ENCODE measurements at places on chromosomes 3 and 15. TPM values are rescaled to one million over a fixed set of nuclear protein-coding genes. Genes with fewer than 3 reads are reported as not detected.

DNA sequence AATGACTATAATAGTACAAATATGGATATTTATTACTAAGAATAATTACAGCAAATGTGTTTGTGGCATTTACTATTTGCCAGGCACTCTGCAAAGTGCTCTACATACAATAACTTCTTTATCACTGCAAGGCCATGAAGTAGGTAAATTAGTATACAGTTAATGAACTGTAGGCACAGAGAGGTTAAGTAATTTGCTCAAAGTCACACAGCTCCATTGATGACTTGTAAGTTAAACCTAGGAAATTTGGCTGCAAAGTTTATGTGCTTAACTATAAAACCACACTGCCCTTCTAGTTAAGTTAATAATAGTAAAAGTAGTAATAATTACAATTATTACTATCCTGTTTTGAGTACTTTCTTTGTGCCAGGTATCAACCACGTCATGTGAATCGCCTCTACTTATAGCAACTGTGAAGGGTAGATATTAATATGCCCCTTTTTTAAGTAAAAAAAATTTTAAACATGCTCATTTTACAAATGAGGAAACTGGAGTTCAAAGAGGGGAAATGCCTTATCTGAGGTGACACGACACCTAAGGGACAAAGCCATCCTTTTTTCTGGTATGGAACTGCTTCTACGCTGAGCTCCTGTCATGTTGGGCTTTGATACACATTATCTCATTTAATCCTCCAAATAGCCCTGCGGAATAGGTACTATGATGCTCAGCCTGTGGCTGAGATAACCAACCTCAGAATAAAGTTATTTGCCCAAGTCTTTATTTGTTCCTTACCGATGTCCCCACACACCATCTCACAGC lies 8.5 kb downstream of the BHLHE40 start:
- no peak for DNase-seq

GRCh38 chr3:124951511-124952281 lies 17.1 kb upstream of the MUC13 start:
- no peak for DNase-seq

Gene GABRR3
- polyA plus RNA-seq: not detected

- no peak for DNase-seq
Measured at GRCh38 chr15:81032818-81033217, 32.1 kb downstream of the TLNRD1 start.

- peak; percentile 33 for DNase-seq
Measured at GRCh38 chr3:102163039-102163817, 271.6 kb upstream of the ZPLD1 start.

GRCh38 chr15:62121273-62122015 lies 43.6 kb downstream of the C2CD4B start:
- DNase-seq: no peak

Gene FSTL1
- 908 TPM for polyA plus RNA-seq

DNA sequence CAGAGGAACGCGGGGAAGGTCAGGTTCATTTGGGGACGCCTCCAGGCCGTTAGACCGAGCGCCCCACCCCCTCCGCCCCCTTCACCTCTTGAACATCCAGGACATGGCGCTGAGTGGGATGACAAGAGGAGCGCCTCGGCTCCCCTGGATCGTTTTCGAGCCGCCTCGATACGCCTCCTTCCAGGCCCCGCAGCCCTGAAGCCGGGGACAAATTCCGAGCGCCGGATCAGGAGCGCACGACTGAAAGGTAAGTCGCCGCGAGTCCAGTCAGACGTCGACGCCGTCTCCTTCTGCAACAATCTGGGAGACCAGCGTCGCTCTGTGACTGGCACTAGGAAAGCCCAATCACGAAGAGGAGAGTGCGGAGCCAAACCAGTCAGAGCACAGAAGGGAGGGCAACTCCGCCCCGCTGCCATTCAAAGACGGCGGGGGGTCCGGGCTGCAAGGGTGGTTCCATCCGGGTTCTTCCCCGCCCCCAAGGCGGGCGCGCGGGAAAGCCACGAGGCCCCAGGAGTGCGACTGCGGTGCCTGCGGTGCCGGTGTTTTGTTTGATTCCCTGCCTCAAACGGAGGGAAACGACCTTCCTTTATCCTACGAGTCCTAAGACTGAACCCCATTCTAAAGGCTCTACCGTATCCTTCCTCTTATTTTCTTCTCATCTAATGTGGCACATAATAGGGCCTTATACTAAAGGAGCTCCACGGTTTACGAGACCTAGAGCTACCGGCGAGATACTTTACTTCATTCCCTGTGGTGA lies at the start of gene HLTF:
Gene HLTF, minus strand, starts transcription at position 302 of the 757 bp plus-strand sequence. Its CDS starts 197 bp downstream, at position 105.
- DNase-seq: peak; percentile 99

GRCh38 chr15:50107591-50108408 lies 11.2 kb downstream of the ATP8B4 start:
- DNase-seq: peak; percentile 77

Gene SLC24A5
- polyA plus RNA-seq: not detected

Gene PLS1
- polyA plus RNA-seq: 0.56 TPM

- no peak for DNase-seq
Measured at GRCh38 chr3:184157206-184157605, 2.0 kb downstream of the DVL3 start.

Gene CCDC80
- 69.0 TPM for polyA plus RNA-seq

Gene IL5RA
- polyA plus RNA-seq: 0.15 TPM

- DNase-seq: no peak
Measured at GRCh38 chr3:45571969-45572368, 22.6 kb upstream of the LIMD1 start.

Gene SH2D7
- 0.08 TPM for polyA plus RNA-seq

DNA sequence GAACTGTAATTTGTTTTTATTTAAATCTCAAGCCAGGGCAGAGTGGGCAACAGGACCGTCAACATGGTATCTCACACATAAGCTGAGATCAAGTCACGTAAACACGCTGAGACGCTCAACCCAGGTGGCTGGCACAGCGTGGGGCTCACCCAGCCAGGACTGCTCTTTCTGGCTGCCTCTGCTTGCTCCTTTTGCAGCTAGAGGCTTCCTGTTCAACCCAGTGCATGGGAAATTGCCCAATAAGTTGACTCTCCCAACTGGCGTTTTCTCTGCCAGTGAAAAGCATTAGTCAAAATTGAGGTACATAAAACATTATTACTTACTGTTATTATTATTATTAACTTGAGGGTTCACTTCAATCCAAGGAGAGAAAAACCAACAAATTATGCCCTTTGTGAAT lies 398.1 kb downstream of the NR2F2 start:
- DNase-seq: no peak

GRCh38 chr3:148975248-148975647 lies 16.1 kb upstream of the GYG1 start:
- DNase-seq: peak; percentile 68

- DNase-seq: no peak
Measured at GRCh38 chr15:91950631-91951329, 97.3 kb downstream of the SLCO3A1 start.

- DNase-seq: no peak
Measured at GRCh38 chr3:25854214-25854613, 64.3 kb downstream of the OXSM start.

Gene PP2D1
- polyA plus RNA-seq: 0.15 TPM

GRCh38 chr3:9701711-9702110 lies 1.9 kb upstream of the CPNE9 start:
- DNase-seq: no peak

All from muscle of leg (tissue), 16 donors.